ENCODE measurements at places on chromosomes 16 and 17.

- DNase-seq, result peak; percentile 11
These were observed 186.4 kb downstream of the BCAS3 start for GRCh38 chr17:60863892-60864707.

DNA sequence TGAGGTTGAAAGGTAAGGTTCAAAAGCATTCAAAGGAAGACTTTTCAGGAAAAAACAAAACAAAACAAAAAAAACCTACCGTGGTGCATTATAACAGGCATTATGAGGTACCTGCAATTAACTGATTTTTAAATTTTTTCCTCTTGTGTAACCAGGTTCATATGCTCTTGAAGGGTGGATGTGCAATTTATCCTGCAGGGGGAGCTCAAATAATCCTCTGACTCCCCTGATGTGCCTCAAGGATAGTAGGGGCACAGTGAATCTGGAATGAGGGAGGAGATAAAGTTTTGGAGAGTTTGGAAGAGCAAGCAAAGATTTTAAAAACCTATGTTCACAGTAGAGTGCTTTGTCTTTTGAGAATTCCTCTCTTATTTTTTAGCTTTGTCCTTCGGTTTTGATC lies 1349.4 kb downstream of the CDH8 start:
- DNase-seq, result no peak

DNA sequence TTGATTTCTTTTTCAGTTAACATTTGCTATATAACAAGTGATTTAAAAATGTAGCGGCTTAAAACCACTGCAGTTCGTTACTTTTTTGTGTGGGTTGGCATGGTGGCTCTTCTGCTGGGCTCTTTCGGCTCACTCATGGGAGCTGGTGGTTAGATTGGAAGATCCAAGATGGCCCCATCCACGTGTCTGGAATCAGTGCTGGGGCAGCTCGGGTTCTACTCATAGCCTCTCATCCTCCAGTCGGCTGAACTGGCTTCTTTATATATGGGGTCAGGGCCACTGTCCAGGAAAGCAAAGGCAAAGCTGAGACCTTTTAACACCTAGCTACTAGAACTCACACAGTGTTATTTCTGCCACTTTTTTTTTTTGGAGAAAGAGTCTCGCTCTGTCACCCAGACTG lies 73.8 kb downstream of the SNX29 start:
- no peak for DNase-seq

DNA sequence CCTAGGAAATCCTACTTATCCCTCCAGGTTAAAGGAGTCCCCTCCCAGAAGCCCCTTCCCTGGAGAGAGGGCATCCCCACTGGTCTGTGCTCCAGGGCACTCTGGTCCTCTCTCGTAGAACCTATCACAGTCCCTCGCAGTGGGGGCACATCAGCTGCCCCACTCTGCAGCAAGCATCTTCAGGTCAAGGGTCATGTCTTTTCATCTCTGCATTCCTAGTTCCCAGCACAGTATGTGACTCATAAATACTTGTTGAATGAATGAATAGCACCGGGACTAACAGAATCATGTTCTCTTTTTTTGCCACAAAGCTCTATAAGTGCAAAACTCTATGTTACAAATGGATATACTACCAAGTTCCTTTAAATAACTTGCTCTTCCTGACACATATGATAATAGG lies 36.0 kb downstream of the RNF157 start:
- peak; percentile 73 for DNase-seq

DNA sequence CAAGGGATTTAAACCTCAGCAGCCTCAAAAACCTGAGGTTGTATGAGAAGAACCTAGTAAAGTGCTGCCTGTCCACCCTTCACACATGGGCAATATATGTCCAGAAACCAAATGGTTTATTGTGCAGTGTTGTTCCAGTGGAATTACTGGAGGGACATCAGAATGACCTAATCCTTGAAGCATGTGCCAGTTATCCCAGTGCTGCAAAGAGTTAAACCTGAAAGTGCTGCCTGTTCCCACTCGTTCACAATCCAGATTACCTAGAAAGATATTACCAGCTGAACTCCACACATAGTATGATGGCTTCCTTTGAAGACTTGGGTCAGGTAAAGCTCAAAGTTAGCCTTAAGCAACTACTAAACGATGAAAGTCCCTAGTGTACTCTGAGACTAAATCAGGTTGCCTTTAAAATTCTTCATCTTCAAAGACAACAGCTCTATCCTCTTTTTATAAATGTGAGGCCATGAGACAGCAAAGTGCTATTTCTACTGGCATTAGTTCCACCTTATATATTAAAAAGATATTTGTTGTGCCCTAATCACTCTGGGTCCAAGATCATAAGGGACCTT lies 133.1 kb downstream of the SNX11 start:
- no peak for DNase-seq

- no peak for DNase-seq
These were observed 377.1 kb downstream of the CNTNAP4 start for GRCh38 chr16:76654088-76654820.

- no peak for DNase-seq
These were observed 154.1 kb upstream of the CDH5 start for GRCh38 chr16:66212428-66212827.

DNA sequence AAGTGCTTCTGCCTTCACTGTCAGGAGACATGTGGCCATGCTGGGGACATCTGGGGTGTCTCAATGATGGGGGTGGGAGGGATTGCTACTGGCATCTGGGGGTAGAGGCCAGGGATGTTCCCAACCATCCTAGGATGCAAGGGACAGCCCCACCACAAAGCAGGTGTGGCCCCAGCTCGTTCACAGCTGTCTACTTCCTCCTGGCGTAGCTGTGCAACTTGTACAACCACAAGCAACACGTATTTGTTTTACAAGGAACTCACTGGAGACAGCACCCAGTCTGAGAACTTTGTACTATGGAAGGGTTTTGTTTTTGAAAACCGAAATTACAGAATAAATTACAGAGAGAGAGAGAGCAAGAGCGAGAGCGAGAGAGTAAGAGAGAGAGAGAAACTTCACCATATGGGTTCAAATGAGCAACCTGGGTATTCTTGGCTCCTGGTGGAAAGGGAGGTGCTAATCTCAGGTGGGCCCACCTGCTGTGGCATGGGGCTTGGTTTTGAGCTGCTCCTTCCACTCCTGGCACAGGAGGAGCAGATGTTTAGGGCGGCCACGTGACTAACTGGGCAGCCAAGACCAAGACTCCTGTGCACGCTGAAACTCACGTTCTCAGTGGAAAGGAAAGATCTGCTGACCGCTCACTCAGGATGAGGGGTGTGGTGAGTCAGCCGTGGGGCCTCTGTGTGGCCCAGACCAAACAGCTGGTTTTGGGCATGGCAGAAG lies 17.5 kb upstream of the TNFRSF13B start:
- no peak for DNase-seq

DNA sequence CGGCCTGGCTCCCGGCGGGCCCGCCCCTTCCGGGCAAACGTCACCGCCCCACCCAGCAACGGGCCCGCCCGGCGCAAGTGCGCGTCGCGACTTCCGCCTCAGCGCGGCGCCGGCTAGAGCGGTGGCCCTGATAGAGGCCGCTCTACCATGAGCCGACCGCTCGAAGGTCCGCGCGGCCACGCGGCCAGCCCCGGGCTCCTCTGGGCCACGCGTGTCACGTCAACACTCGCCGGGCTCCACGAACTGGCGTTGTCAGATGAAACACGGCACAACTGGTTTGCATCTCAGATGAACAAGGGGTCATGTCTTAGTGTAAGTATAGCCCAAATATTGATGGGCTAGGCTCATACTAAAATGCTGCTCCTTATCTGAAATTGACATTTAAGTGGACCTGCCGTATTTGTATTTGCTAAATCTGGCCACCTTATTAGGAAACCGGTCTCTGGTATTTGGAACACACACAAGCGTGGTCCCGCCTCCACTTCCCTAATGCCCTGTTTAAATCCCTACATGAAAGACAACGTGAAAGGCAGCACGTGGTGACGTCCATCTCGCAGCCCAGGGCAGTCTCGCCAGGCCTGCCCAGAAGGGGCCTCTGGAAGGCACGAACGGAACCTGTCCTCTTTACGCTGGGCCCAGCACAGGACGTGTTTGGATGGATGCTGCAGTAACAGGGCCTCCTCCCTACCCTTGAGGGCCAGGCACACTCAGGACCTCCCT lies at the start of gene ZNF598:
Gene ZNF598 (minus strand): TSS at position 31 of the 720 bp plus-strand sequence.
- DNase-seq, result peak; percentile 94

DNA sequence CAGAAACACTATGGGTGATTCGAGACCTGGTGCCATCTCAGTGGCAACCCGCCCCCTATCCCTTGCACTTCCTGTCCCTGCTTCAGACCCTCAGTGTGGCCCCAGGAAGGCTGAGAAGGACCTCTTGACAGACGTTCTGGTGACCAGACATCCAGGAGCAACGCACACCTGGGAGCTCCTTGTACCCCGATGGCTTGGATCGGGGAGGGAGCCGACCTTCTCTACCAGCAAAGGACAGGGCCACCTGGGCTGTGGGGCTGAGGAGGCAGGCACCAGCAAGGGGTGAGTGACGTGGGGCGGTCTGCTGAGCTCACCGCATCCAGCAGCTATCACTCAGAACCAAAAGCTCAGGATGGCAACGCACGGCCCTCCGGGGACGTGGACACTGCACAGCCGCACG lies 27.2 kb downstream of the UNKL start:
- DNase-seq, result no peak

- no peak for DNase-seq
These were observed 31.3 kb upstream of the KPNB1 start for GRCh38 chr17:47618410-47618809.

- DNase-seq, result no peak
These were observed 399.7 kb upstream of the RBFOX1 start for GRCh38 chr16:6932871-6933385.

GRCh38 chr16:3023669-3024478 lies at the start of the genes HCFC1R1 and THOC6:
TSS of gene HCFC1R1 (minus strand) at chr16:3023942. CDS start at chr16:3023941, 1 bp downstream.
TSS of gene THOC6 (plus strand) at chr16:3024035. CDS start at chr16:3024327, 292 bp downstream.
- DNase-seq, result peak; percentile 91

DNA sequence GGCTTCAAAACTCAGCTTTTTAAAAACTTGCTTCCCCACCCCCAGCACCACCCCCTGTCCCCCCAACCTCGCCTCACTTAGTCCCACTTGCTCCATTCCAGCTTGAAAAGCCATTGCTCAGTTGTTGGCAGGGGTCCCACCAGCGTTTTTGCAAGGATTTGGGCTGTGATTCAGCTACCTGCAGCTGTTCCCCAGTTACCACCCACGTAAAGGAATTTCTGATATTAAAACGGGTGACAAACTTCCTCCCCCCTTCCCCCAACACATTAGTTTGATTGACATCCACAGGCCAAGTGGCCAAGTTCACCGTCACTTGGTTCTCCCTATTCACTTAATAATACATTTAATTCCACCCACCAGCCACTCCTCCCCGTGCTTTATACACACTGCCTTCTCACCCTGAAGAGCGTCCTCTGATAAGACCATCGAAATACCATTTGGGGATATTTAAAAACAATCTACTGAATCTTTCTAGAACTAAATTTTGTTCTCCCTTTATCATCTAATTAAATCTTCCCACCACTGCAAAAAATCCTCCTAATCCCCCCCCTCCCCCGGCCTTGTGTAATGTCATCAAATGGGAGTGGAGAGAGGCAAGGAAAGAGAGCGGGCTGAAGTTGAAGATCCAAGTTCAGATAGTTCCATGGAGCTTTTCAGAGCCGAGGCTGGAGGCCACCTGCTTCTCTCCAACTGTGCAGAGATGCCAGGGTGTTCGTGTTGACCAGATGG lies 55.1 kb downstream of the SOX9 start:
- DNase-seq, result no peak
